Tibial nerve (tissue), 4 donors: ENCODE measurements at places on chromosomes 4 and X. TPM values are rescaled to one million over a fixed set of nuclear protein-coding genes. Genes with fewer than 3 reads are reported as not detected.

DNA sequence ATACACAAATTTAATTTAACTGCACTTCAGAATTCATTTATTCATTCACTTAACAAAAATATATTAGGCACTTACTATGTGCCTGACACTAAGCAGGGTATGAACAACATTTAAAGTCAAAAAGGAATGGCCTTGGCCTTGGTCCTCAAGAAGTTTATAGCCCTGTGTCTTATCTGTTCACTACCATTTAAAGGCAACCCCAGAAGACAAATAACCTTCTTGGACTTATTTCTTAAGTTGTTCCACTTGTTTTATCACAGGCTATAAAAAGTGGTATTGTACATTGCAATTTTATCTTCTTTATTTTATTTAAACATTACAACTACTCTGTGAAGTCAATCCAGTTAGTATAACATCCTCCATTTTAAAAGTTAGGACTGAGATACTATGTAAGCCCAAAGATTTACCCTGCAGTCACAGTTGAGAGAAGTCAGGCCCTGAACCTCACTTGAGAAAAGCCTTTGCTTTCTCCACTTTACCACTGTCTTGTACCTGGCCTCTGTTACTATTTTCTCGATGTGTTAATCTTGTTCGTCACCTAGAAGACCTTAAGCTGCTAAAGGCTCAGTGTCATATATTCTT is 305.6 kb upstream of the DIPK2B start:
- DNase-seq = no peak

- DNase-seq = no peak
Observed at GRCh38 chr4:121321466-121321865, 59.4 kb downstream of the QRFPR start.

GRCh38 chrX:118807151-118808017 is 16.2 kb upstream of the ZCCHC12 start:
- no peak for DNase-seq

- no peak for DNase-seq
Observed at GRCh38 chr4:18401425-18401824, 379.9 kb upstream of the LCORL start.

- no peak for DNase-seq
Observed at GRCh38 chr4:107122736-107123135, 86.6 kb upstream of the DKK2 start.

DNA sequence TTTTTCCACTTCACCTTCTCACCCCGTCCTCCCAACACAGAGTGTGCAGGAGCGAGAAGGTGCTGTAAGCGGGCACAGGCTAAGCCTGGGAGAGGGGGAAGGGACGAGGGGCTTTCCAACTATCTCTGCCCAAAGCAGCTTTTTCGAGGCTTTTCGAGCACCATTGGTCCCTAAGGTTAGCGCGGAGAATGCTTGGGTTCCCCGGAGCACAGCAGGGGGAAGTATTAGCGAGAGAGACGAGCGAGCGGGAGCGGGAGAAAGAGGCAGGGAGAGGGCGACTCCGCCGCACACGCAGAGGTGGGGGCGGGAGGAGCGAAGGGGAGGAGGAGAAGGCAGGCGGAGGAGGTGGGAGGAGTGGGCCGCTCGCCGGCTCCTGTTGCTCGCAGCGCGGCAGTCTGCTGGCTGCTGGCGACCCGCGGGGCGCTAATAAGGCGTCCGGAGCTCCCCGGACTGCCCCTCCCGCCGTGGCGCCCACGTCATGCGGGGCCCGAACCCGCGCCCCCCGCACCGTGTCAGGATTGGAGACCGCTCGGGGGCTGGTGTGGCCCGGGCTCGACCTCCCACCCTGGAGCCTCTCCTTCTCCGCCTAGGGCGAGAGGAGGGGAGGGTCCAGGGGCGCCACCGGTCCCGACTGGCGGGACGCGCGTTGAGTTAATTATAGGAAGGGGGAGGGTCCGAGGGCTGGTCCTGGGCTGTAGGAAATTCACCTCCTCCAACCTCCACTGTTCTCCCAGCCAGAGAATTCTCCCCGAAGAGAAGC is at the start of gene ADAMTS3:
ADAMTS3 (minus strand) TSS at position 263 of the 760 bp plus-strand sequence. CDS start 459 bp downstream, outside the sequence.
- DNase-seq = no peak

GRCh38 chr4:73452953-73453700 is 17.1 kb downstream of the AFP start:
- no peak for DNase-seq

- no peak for DNase-seq
Observed at GRCh38 chr4:109385260-109385659, 48.4 kb upstream of the SEC24B start.

DNA sequence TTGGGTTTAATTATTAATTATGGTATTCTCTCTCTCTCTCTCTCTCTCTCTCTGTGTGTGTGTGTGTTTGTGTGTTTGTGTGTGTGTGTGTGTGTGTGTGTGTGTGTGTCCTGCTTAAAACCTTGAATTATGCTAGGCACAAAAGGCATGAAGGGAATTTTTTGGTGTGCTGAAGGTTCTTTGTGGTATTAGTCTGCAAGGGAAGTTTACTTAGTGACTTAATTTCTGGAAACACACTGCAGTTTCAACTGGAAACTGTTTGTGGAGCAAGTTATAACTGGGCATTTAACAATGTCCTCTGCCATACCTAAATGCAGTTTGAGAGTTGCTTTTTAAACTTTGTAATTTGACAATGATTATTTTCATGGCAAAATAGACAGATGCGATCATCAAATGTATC is 111.7 kb downstream of the FRMPD4 start:
- no peak for DNase-seq

DNA sequence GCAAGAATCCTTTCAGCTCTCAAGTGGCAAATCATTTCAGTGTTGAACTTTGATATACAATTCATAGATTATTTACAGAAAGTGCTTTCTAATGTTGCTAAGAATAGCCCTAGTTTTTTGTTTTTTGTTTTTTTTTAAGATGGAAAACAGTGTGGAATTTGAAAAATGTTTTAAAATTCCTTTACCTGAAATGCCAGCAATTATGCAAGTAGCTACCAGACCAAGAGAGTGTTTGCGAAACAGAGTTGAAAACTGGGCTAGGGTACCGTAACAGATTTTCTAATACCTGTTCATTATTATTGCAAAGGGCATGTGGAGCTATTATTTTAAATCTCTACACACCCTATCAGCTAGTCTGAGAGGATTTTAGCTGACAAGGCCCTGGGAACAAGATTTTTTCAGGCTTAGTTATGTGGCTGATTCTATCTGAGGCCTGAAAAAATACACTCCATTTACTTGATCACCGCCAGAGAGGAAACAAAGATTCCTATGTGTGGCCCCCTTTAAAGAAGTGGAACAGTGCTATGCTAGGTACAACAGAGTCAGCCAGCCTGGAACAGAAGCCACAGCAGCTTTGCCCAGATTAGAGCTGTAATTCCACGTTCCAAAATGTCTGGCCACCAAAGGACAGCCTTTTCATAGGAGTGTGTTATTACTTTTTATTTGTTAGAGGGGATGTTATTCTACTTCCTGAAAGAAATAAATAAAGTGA is 46.9 kb upstream of the SLC39A8 start:
- DNase-seq = no peak

DNA sequence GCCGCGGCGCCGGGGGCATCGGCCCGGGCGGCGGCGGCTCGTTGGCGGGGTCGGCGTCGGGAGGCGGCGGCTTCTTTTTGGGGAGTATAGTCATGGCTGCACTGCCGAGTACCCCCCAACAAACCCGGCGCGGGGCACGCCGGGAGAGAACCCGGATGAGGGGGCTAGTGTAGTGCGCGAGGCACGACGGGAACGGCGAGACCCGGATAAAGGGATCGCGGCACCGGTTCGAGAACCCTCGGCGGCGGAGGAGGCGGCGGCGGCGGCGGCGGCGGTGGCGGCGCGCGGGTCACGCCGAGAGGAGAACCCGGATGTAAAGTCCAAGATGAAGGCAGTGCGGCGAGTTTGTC is at the start of gene OTUD5:
OTUD5 (minus strand) TSS at position 131 of the 350 bp plus-strand sequence; CDS start at position 94, 37 bp downstream.
- DNase-seq = peak; percentile 19

Gene ACE2
- 1.1 TPM for total RNA-seq

Gene MUC7
- not detected for total RNA-seq

Gene ASMT
- not detected for total RNA-seq

Gene CNKSR2
- total RNA-seq = 29.1 TPM
